HCT116 (cell line): ENCODE measurements at places on chromosomes 5 and 9.
A peak's percentile ranks its signal among the peaks of the same experiment; 100 is the strongest.

GRCh38 chr5:168705321-168705720, 126.2 kb upstream of the PANK3 start:
- no peak for DNase-seq

GRCh38 chr9:136745389-136746154, 2.8 kb downstream of the LCN6 start:
- DNase-seq = no peak

DNA sequence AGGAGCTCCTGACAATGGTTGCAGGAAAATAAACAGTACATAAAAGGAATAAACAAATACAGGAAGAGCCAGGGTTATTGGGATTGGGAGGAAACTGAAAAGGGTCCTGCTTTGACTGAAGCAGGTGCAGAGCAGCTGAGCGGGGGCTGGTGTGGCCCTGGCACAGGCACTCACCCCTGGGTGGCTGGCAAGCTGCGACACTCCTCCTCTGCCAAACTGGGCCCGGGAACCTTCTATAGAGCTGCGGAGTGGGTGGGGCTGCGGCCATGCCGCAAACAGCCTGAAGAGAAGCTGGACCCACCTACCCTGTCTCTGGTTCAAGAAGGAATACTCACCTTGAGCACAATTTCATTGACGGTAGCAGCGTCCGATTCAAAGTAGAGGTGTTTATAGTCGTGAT, 182.5 kb downstream of the GAPVD1 start:
- no peak for DNase-seq

DNA sequence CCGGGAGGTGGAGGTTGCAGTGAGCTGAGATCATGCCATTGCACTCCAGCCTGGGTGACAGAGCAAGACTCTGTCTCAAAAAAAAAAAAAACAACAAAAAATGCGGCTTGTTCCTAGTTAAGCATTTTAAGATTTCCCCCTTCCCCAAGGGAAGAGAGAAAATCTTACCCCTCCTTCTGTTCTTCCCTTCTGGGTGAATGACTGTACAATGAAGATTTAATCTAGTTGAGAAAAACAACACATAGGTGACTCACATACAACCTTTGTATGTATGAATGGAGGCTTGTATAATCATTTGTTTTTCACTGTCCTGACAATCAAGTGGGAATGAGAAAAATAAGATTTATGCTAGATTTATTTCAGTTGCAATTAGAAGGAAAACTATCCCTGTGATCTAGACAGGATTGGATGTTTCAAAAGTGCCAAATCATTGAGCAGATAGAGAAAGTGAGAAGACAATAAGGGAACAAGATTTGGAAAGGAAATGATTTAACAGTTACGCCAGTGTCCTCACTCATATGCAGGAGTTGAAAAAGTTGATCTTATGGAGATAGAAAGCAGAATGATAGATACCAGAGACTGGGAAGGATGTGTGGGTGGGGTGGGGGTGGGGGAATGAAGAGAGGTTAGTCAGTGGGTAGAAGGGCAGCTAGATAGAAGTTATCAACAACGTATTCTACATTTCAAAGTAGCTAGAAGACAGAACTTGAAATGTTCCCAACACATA, 16.7 kb downstream of the GDA start:
- no peak for DNase-seq

DNA sequence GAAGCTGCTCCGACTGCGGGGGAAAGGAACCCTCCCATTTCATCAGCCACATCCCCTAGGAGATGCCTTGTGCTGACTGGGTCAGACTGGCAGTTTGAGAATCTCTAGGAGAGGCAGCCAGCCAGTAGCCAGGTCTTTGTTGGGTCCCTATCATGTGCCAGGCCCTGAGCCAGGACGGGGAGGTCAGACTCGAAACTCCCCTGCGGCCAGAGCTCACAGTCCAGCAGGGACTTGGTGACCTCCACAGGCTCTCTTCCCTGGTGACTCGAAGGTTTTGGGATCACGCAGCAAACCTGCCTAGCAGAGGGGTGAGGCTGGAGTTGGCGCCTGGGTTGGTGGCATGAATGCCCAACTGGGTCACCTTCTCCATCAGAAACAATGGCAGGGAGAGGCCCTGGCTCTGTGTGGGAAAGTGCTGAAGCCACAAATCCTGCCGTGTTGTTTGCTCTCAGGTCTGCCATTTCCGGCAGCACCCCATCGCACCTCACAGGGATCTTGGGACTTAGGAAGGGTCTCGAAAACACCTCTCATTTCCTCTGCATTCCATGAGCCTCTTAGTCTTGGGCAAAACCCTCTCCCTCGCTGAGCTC, 14.4 kb upstream of the ORM1 start:
- DNase-seq = no peak

GRCh38 chr9:15349892-15350761, 43.1 kb upstream of the TTC39B start:
- no peak for DNase-seq

DNA sequence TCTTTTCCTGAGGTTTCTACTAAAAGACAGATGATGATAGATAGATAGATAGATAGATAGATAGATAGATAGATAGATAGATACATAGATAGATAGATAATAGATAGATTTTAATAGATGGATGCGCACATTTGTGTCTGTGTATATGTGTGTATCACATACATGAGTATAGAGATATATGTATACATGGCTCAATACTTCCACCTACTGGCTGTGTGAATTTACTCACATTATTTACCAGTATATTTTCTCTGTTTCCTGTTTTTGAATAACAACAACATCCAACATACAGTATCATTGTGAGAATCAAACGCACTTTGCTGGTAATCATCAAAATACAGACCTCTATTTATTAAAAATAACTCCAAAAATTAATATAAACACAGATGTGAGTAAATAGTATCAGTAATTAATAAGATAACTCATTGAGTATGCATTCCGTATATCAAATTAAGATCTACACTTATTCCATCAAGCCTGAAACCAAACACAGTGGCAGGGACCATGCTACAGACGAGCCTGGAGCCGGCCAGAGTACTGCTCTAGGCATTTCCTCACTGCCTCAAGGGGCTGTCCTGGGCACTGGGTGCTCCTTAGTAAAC, 338.0 kb downstream of the SEMA5A start:
- DNase-seq = peak; percentile 3

DNA sequence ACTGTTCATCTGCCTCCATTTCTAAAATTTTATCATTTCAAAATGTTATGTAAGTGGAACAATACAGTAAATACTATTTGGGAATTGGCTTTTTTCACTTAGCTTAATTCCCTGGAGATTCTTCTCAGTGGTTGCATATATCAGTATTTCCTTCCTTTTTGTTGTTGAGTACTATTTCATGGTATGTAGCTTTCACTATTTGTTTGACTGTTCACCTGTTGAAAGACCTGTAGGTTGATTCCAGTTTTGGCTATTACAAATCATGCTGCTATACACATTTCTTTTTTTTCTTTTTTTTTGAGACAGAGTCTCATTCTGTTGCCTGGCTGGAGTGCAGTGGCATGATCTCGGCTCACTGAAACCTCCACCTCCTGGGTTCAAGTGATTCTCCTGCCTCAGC, 33.0 kb upstream of the PWWP2A start:
- DNase-seq = no peak

- no peak for DNase-seq
These were observed 25.2 kb downstream of the CYFIP2 start for GRCh38 chr5:157290981-157291711.

GRCh38 chr5:136035837-136036236, 7.0 kb downstream of the TGFBI start:
- no peak for DNase-seq

DNA sequence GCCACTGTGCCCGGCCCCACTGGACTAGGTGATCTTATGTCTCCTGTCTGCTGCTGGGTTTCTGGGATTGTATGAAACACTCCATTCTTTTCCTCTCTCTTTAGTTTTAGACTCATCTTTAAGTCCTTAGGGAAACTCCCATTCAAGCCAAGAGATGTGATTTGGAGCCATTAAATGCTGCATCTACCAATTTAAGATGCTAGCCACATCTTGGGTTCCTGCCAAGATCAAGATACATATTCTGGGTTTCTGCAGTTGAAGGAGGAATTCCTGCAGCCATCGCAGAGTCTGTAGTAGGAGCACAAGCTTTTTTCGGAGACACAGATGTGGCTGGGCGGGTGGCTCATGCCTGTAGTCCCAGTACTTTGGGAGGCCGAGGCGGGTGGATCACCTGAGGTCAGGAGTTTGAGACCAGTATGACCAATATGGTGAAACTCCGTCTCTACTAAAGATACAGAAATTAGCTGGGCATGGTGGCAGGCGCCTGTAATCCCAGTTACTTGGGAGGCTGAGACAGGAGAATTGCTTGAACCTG, 23.2 kb downstream of the STXBP1 start:
- no peak for DNase-seq

- no peak for DNase-seq
These were observed 89.7 kb downstream of the DAP start for GRCh38 chr5:10671041-10672008.

DNA sequence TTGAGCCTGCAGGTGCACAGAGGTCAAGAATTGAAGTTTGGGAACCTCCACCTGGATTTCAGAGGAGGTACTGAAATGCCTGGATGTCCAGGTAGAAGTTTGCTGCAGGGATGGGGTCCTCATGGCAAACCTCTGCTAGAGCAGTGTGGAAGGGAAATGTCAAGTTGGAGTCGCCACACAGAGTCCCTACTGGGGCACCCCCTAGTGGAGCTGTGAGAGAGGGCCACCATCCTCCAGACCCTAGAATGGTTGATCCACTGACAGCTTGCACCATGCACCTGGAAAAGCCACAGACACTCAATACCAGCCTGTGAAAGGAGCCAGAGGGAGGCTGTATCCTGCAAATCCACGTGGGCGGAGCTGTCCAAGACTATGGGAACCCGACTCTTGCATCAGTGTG, 78.0 kb downstream of the GABRA1 start:
- no peak for DNase-seq

- no peak for DNase-seq
These were observed 6.5 kb upstream of the AK1 start for GRCh38 chr9:127883959-127884358.

- DNase-seq = no peak
These were observed 161.9 kb downstream of the CDH6 start for GRCh38 chr5:31355337-31355736.

- no peak for DNase-seq
These were observed at the start of gene GGTA1 for GRCh38 chr9:121499427-121500164. Gene GGTA1 (minus strand): TSS chr9:121499844. CDS start chr9:121467922, 31,922 bp downstream.

GRCh38 chr5:61449804-61450492, 117.9 kb downstream of the ZSWIM6 start:
- DNase-seq = peak; percentile 73
